ENCODE measurements at places on chromosomes 2 and 18.

DNA sequence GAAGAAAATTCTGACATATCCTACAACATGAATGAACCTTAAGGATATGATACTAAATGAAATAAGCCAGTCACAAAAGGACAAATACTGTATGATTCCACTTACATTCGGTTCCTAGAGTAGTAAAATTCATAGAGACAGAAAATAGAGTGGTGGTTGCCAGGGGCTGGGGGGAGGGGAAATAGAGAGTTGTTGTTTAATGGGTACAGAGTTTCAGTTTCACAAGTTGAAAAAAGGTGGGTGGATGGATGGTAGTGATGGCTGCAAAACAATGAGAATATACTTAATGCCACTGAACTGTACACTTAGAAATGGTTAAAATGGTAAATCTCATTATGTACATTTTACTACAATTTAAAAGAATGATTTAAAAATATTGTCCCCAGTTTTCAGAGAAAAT, 53.3 kb upstream of the NFU1 start:
- no peak for DNase-seq

GRCh38 chr2:98314251-98314650, 32.0 kb upstream of the CNGA3 start:
- DNase-seq, result no peak

- DNase-seq, result no peak
These were observed 9.4 kb upstream of the NEURL3 start for GRCh38 chr2:96514521-96514920.

DNA sequence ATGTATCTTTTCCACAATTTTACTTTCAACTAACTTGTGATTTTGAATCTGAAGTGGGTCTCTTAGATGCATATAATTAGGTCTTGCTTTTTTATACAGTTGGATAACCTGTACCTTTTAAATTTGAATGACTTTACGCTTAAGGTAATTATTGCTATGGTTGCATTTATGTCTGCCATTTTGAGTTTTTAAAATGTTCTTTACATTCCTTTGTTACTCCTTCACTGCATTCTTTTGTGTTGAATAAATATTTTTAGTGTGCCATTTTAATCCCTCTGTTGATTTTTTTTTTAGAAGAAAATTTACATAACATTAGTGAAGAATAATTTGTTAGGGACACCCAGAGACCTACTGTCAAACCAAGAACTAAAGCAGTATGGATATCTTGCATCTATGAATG, 65.3 kb downstream of the BIRC6 start:
- DNase-seq, result no peak

GRCh38 chr2:23468474-23469141, 83.6 kb downstream of the KLHL29 start:
- no peak for DNase-seq

DNA sequence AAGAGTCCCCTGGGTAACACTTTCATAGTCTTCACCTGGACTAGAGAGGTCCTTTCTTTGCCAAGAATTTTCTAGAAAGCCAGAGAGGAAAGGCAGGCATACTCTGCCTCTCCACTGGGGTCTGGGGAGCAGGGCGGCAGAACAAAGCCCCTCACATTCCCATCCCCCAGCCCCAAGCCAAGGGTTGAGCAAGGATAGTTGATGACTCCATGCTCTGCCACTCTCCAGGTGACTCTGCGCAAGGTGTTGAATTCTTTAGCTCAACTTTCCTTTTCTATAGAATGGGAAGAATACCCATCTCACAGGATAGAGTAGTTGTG, 2.9 kb upstream of the GDF7 start:
- no peak for DNase-seq

DNA sequence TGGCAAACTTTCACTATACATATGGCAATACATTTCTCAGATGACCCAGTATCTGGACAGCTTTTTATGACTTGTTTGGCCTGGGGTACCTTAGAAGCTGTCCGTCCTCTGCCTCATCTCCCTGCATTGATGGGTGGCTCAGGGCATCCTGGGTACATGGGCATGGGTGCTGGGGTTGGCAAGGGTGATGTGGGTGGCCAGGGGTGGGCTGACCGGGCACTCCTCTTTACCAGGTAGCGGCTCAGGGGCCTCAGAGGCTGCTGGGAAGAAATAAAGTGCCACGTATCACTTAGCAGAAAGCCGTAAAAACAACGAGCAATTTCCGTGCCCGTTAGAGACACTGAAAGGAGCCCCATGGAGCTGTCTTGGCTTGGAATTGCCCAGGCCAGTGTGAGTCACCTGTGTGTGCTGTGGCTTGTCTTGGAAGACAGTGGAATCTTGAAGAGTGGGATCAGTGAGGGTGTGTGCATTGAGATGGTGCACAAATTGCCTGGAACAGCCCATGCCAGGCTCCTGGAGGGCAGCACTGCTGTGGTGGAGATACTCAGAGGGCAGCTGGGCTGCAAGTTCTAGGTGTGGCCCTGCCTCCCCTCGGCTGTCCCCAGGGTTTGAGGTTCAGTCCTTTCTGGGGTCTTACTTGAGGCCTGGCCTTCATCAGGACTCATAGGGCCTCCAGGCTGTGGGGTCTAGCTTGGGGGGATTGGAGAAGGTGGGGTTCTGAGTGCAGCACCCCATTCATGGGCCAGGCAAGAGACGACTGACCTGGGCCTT, 88.8 kb downstream of the FHOD3 start:
- DNase-seq, result no peak

GRCh38 chr2:20617892-20618467, 32.9 kb downstream of the HS1BP3 start:
- DNase-seq, result peak; percentile 14

DNA sequence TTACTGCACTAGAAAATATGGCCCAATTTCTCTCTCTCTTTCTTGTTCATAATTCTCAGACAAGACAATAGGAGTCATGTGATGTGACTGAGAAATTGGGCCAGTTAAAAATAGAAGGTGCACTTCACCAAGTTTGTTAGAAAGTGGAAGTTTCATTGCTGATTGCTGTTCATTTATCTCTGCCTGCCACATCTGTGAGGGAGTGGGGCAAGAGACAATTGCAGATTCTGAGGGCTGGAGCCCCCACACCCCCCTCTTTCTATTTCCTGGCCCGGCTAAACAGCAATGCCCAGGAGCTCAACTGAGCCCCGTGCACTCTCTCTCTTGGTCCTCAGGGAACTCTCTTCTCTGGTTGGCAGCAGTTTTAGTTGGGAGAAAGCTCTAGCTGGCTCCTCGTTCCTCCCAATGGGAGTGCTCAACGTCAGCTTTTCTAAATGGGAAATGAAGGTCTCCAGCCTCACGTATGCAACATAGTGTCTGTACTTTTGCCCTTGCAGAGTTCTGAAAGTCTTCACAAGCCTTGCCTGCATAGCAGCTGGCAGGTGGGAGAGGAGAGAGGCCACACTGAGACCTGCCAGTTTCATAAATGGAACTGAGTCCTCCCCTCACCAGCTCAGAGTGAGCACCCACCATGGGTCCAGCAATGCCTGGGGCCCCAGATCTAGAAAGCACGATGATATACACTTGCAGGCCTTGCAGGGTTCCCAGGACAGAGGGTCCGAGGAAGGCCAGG, 115.7 kb downstream of the MYCN start:
- DNase-seq, result no peak

GRCh38 chr2:144322379-144322778, 197.5 kb downstream of the ZEB2 start:
- DNase-seq, result no peak

DNA sequence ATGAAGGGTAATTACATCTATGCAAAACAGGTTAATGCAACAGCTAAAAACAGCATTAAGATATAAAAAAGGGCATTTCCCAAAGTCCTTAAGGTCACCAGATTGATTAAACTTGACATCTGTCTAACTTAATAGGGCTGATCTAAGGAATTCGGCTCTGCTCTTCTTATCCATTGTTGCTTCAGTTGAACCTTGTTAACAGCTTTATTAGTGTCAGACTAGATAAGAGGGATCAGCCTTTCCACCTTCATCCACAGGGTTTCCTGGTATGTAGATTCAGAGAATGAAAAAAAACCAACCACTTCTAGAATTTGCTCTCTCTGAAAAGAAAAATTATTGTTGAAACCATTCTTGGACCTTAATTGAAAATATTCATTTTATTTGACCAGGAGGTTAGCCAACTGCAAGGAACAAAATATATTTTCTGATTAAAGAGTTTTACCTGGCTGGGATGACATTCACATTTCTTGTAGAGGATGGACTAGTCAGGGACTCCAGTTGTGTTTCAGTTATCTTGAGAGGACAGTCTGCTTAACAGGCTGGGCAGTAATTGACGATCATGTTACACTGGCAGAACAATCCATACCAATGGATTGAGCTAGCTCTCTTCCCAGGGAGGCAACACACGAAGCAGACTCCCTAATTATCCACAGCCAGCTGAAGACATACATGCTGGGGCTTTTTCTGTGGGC, 357.4 kb upstream of the ACVR2A start:
- no peak for DNase-seq

DNA sequence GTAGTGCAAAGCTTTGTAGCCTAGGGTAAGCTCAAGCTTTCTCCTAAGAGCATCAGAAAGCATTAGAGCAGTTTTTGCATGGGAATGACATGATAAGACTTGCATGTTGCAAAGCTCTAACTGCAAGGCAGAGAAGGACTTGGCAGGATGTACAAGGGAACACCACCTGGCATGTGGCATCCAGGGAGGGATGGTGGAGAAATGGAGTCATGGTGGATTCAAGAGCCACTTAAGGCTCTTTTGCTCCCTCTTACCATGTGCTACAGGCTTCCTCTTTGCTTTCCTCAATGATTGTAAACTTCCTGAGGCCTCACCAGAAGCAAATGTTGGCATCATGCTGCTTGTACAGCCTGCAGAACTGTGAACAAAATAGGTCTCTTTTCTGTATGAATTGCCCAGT, 266.0 kb downstream of the GLI2 start:
- DNase-seq, result no peak

GRCh38 chr2:135573620-135574019, 42.3 kb downstream of the R3HDM1 start:
- no peak for DNase-seq

DNA sequence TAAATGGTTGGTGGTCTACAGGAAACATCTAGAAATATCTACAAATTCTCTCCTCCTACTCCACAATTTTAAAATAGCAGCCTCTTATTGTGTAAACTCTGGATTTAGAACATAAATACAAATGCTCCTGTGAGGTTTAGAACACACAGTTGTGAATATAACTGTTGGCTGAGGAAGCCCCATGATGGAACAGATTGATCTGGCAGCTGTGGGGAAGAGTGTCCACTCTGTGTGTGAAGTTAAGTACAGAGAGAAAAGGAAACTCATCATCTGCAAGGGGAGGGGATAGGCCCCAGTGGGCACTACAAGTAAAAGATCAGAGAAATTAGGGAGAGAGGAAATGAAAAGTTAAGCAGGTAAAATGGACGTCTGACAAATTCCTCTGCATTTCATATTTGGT, 422.7 kb upstream of the FSHR start:
- no peak for DNase-seq

DNA sequence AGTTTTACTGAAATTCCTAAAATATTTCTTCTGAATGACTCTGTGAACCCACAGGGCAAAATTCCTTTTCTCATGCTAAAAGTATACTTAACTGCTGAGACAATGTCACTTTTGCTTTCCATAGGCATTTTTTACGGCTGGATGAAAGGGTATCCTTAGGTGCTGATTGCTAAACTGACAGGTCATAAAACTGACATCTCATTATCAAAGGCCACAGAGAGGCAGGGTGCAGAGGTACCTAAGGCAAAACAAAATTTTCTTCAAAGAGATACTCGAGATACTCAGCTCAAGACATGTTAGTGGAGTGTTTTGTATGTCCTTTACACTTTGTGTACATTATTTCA, 62.0 kb upstream of the WDR75 start:
- no peak for DNase-seq

GRCh38 chr2:127721978-127722355, 20.7 kb downstream of the SFT2D3 start:
- DNase-seq, result no peak

DNA sequence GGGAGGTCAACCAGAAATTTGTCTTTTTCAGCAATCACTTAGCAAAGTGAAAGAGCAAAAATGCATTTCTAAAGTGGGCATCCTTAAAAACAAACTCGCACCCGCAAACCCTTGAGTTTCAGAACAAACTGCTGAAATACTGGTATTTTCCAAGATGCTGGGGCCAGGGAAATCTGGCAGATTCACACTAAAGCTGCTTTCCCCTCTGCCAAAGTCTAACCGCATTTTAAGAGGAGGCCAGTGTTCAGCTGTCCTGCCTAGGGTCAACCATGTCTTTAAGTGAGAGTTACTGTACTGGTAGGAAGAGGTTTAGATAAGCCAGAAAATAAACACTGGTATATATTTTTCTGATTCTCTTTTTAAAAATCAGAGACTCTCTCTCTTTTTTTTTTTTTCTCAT, 55.9 kb downstream of the ACVR1 start:
- DNase-seq, result no peak

GRCh38 chr18:38900031-38900430, 1334.4 kb upstream of the CELF4 start:
- DNase-seq, result no peak

- no peak for DNase-seq
These were observed 339.5 kb upstream of the SLC39A10 start for GRCh38 chr2:195317550-195317949.

DNA sequence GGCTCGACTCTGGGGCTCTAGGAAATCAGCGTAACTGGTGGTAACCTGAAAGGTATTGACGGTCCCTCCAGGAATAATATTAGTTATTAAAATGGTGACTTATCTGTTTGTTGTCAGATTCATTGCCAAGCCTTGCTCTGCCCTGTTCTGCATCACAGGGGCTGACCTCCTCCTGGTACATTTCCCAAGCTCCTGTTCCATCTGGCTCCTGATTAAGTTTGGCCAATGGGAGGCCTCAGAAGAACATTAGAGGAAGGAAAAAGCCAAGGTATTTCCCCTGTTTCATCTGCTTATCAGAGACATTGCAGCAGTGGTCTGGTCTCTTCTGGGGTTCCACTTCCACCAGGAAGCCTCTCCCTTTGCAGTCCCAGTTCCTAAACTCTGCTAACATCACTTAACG, 527.0 kb downstream of the TNS1 start:
- no peak for DNase-seq

- DNase-seq, result no peak
These were observed 70.3 kb upstream of the ZNF521 start for GRCh38 chr18:25422230-25422629.

- DNase-seq, result no peak
These were observed 69.6 kb downstream of the R3HDM1 start for GRCh38 chr2:135600915-135601314.

- no peak for DNase-seq
These were observed 9.9 kb upstream of the EDAR start for GRCh38 chr2:108998911-108999310.

DNA sequence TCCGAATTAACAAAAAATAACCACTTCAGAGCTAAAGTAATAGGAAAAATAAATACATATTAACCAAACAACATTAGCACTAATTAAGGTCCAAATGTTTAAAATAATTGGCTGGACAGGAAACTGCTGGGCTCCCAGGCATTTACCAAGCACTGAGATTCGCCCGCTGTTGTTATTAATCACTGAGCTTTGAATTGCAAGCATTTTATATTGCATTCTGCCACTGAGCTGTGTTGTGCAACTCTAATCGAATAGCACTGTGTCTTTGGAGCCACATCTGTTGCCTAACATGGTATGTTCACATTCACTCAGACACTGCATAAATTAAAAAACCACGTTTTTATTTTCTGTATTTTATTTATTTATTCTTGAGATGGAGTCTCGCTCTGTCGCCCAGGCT, 88.9 kb downstream of the SOWAHC start:
- DNase-seq, result no peak

Data from COR-L47 (cell line).